ENCODE measurements at places on chromosomes 11 and 22. TPM values are rescaled to one million over a fixed set of nuclear protein-coding genes. Genes with fewer than 3 reads are reported as not detected.

The FHIP1B gene
- 204 TPM for total RNA-seq

The GLYATL2 gene
- not detected for total RNA-seq

The BTG4 gene
- total RNA-seq, result not detected

The TMPRSS5 gene
- 0.79 TPM for total RNA-seq

The RFPL2 gene
- total RNA-seq, result not detected

DNA sequence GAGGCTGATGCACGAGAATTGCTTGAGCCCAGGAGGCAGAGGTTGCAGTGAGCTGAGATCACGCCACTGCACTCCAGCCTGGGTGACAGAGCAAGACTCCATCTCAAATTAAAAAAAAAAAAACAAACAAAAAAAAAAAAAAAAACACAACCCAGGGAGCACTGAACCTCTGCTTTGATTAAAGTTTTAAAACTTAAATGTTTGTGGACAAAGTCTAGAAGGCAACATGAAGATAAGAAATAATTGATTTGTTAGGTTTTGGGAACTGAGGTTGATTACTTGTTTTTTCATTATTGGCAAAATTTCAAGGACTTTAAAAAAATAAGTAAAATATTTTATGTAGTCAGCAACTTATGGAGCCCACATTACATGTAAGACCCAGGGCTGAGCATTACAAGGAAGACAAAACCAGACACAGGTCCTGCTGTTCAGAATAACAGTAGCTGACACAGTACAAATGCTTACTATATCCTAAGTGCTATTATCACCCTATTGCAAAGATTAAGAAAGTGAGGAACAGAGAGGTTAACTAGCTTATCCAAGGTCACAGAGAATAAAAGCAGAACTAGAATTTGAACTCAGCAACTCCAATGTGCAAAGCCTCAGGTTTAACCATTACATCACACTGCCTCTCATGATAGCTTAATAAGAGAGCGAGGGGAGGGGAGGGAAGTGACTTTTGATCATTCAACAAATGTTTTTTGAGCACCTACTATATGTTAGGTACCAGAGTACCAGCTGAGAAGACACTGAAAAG lies 2.3 kb upstream of the CRY2 start:
- DNase-seq, result no peak

The ESAM gene
- 10.1 TPM for total RNA-seq

The APOL5 gene
- not detected for total RNA-seq
